ENCODE measurements at places on chromosomes 16 and 17.

DNA sequence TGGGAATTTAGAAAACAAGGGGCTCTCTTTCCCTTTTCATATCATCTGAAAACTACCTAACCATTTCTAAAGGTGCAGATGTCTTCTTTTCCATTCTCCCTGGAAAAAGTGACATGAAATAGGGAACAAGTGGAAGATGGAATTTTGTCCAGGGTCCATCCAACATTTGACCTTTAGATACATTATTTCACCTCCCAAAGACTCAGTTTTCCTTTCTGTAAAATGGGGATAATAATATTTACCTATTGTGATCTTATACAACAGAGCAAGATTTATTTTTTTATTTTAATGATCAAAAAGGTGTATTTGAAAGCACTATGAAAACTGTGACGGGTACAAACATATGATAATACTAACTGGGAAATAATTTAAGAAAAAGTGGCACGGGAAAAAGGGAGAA lies 106.3 kb downstream of the HS3ST3A1 start:
- no peak for DNase-seq

GRCh38 chr16:17847234-17847795 lies 376.6 kb upstream of the XYLT1 start:
- DNase-seq, result no peak

DNA sequence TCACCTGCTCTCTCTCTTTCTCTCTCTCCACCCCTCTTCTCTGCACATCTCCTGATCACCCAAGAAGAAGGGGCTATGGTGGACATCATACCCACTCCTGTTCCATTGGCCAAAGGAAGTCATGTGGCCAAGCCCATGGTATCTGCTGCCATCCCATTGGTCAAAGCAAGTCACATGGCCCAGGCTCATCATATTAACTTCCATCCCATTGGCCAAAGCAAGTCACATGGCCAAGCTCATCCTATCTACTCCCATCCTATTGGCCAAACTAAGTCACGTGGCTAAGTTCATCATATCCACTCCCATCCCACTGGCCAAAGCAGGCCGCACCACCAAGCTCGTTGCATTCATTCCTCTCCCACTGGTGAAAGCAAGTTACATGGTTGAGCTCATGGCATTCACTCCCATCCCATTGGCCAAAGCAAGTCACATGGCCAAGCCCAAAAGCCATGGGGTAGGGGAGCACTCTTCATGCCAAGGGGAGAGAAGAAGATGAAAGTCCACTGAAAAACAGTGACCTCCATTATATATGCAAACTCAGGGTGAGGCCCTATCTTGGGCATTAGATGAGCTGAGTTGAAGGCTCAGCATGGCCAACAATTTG lies 29.2 kb downstream of the SNX20 start:
- no peak for DNase-seq

DNA sequence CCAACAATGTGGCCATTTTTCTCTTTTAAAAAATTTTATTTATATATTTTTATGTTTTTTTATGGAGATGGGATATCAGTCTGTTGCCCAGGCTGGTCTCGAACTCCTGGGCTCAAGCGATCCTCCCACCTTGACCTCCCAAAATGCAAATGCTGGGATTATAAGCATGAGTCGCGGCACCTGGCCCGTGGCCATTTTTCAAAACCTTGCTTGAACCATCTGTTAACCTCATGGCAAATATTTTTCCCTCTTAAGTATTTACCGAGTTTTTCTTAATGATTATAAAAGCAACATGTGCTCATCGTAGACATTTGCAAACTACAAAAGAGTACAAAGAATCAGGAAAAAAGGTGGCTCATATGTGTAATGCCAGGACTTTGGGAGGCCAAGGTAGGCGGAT lies 127.6 kb downstream of the ABCC6 start:
- DNase-seq, result no peak

GRCh38 chr17:66789961-66790437 lies 44.9 kb upstream of the CACNG5 start:
- DNase-seq, result no peak

DNA sequence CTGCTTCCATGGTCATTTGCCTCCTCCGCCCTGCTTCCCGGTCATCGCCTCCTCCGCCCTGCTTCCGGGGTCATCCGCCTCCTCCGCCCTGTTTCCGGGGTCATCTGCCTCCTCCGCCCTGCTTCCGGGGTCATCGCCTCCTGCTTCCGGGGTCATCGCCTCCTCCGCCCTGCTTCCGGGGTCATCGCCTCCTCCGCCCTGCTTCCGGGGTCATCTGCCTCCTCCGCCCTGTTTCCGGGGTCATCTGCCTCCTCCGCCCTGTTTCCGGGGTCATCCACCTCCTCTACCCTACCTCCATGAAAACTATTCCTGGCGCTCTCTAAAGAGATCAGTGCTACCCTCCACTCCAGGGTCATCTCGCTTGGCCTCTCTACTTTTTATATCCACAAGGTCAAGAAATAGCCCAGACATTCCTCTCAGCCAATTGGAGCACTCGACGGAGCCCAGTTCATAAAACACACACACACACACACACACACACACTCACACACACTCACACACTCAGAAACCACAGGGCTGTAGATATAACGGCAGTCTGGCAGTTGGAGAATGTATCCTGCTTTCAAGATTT lies 44.8 kb downstream of the TRARG1 start:
- no peak for DNase-seq

DNA sequence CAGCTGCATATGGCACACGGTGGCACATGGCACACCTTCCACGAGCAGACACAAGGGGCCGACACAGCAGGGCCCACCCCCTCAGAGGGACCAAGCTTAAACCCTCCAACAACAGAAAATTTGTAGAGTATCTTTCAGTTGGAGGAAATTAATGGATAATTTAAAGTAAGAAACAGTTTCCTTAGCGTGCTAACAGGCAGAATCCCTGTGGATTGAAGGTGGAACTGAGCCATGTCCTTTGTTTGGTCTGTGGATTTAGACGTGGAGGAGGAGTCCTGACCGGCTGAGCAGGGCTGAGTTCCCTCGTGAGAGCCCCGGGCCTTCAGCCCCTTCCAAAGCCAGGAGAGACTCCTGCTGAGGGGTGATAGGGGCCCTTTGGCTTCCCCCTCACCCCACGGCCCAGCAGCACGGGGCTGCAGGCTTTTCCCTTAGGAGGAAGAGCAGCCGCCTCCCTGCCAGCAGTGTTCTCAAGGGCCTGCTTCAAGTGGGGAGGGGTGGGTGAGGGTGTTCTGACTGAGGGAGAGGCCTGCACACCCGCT lies 1.4 kb upstream of the CYB561 start:
- no peak for DNase-seq

- DNase-seq, result no peak
Observed at GRCh38 chr16:70391881-70392481, 45.3 kb downstream of the DDX19A start.

GRCh38 chr17:49823614-49824013 lies 24.3 kb downstream of the TAC4 start:
- DNase-seq, result no peak

DNA sequence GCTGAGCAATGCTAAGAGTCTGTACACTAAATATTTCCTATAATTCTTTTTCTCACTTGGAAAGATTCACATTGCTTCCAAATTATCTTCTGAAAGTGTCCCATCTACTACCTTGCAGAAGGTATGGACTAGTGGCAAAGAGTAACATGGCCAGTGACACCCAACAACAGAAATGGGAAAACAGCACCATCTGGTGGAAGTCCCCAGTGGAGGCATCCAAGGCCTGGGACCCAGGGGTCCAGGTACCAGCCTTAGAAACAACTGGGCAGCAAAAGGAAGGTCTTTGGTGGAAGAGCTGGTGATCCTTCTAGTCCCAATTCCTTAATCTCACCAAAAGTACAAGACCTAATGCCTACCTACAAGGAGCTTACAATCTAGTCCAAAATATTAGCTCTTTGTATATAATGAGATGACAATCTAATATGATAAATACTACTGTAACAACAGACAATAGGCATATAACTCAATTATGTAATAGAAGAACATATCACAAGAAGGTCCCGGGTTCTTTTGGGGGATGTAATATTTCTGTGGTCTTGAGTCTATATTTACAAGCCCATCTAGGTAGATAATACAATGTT lies 55.3 kb downstream of the SKAP1 start:
- no peak for DNase-seq

GRCh38 chr17:81387100-81388090 lies 7.9 kb upstream of the BAHCC1 start:
- no peak for DNase-seq

GRCh38 chr16:65097296-65097695 lies 24.6 kb downstream of the CDH11 start:
- DNase-seq, result no peak

DNA sequence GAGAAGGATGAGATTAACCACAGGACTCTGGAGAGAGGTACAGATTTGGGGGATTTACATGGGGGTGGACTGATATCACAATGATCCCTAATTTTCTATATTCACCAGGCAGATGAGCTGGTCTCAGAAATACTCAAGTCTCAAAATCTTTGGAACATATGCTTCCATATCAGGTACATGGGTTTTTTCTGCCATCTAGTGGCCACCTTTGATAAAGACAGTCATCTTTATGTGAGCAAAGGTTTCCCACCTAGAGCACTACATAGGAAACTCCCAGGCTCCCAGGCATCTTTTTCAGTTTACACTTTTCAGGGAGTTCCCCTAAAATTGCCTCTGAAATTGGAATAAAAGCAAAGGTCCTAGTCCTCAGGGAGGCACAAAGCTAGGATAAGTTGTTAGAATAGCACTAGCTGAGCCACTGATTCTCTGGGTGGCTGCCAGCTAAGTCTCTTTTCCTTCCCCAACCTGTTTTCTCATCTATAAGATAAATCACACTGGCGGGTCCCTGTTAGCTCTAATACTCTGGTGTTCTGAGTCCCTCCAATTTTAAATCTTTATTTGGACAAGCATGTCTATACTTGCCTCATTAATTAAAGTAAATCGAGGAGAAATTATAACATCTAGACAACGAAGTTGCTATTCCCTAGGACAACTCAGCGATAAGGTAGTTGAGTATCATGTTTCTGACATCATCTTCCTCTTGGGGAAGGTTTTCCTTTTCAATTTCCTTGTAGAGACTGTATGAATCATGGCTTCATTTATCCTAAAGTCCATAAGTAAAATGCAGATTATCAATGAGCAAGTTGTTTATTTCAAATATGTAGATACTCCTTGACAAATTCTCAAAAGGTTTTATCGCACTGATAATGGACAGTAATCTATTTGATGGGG lies 19.0 kb upstream of the MON1B start:
- peak; percentile 79 for DNase-seq

GRCh38 chr17:81429821-81430551 lies 34.7 kb downstream of the BAHCC1 start:
- DNase-seq, result no peak

DNA sequence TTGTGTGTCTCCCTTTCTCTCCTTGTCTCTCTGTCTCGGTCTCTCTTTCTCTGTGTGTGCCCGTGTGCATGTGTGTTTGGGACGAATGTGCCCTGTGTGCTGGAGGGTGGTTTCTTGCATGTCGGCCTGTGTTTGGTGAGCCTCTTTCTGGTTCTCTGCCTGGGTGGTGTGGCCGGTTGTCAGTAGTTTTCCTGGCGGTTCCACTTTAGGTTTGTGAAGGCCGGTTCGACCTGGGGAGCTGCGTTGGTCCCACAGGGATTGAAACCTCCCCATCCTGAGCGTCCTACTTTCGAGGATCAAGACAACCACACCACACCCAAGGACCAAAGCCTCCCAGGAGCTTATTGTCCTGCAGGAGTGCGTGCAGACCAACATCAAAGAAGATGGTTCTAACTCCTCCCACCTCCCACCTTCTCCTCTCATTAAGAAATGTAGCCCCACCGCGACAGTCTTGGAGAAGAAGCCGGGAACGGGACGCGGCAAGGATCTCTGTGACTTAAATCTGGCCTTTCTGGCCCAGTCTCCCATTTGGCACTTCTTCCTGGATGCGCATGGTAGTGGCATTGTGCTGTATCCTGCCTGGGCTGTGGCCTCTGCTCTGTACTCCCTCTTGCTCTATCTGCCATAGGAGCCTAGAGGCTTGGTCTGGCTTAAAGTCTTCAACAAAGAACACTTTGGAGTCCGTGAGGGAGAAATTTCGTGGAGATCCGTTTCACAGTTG lies 1685.0 kb downstream of the TP53TG3F start:
- DNase-seq, result no peak

DNA sequence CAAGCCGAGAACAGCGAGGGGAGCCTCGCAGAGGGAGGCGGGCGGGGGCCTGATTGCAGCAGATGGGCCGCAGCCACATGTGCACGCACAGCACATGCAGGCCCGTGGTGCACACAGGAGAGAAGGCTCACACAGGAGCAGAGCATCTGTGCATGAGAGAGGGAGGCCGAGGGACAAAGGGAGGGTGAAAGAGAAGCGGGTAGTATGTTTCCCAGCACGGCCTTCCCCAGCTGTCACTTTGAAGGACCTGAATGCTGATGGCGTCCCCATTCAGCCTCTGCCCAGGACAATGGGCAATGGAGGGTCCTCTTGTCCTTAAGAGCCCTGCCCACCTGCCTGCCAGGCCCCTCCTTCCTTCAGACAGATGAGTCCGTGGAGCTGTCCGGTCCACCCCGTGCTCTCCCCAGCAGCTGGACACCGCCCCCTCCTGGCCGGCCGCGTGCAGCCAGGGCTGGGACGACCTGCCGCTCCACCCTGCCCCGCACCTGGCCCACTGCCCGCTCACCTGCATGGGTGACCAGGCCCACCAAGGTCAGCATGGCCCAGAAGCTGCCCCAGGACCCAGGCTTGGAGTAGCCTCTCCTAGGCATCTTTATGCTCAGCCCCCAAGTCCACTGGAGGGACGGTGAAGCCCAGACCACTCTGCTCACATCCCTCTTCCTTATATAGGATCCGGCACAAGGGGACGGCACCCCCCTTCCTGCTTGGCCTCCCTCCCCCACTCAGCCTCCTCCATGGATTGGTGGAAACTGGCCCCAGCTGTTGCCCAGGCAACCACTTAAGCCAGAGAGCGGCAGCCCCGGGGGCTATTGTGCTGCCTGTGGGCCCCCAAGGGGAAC lies at the start of gene BTBD17:
TSS of gene BTBD17 (minus strand) at position 639 of the 839 bp plus-strand sequence. CDS start at position 590, 49 bp downstream.
- DNase-seq, result no peak

- DNase-seq, result no peak
Observed at GRCh38 chr17:28774206-28774605, 30.4 kb downstream of the TRAF4 start.

DNA sequence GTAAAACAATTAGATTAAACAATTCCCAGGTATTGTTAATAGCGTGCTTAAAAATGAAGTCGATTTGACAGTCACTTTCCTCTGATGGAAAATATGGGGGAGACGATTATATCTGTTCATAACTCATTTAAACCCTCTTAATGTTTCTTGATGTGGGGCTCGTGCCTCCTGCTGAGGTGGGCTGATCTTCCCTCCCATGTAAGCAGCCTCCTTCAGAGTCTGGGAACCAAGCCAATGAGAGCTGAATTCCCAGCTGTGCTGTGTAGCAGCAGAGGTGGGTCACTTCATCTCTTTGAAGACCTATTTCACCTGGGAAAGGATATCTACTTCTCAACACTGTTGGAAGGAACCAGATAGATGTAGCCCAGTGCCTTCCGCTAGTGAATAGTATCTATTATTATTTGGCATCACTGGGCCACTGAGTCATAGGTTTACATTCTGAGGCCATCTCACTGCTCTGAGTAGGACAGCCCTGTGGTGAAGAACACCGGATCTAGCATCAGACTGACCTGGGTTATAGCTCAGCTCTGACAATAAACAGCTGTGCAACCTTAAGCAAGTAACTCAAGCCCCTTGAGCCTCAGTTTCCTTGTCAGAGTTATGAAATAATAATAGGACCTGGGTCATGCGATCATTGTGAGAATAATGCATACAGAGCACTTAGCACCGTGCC lies 85.3 kb upstream of the C16orf82 start:
- no peak for DNase-seq

GRCh38 chr16:89670496-89671431 lies 13.1 kb downstream of the SPATA33 start:
- DNase-seq, result no peak

GRCh38 chr16:73066927-73067670 lies 19.2 kb upstream of the ZFHX3 start:
- no peak for DNase-seq

All from hindlimb muscle (tissue), 1 donor.